ENCODE measurements at places on chromosomes 5 and 9.

DNA sequence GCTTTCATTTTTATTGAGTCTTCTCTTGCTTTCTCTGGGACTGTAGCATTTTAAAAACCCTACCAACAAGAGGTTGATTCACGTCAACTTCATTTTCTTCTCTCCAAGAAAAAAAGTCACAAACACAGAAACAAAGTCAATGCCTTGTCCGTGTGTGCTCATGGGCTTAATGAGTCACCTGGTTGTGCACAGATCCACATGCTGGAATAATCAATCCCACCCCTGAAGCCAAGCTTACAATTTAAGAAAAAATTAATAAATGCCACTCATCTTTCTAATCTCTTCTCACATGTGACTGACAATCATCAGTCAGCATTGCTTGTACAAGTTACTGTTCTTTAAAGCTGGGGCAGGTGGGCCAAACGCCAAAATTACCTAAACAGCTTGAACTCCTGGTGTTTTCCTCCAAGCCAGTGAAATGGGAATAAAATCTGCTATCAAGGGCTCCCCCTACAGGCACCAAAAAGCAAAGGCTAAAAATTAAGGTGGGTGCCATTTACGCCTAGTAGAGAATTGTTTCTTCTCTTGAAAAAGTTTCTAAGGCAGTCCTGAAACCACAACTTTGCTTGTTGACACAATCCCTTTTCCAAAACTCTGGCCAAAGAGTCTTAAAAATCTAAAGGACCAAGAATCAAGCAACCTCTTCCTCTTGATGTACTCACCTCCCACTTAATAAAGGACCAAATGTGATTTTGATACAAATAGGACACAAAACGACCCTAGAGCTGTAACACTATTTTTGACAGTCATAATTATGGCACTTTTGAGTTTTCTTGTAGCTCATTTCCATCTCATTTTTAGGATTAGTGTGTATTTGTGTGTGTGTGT lies 21.3 kb downstream of the TRMO start:
- DNase-seq = no peak

- peak; percentile 43 for DNase-seq
These were observed 36.7 kb downstream of the SARDH start for GRCh38 chr9:133701321-133701980.

DNA sequence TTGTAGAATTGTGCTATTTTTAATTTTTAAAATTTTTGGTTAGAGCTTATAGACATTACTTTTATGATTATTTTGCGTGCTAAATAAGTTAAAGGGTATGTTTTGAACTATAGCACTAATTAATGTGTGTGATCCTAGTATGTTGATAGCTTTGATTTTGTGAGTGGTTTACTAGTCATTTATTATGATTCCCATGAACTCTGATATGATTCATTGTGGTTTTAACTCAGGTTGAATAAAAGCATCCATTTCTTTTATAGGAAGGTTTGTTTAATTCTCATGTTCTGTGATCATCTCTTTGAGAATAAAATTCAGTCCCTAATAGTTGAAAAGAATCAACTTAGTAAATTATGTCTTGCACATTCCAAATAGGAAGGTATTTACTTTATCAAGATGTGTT lies 22.5 kb downstream of the C5orf22 start:
- DNase-seq = no peak

- DNase-seq = no peak
These were observed 194.0 kb downstream of the RFX3 start for GRCh38 chr9:3331801-3332200.

- no peak for DNase-seq
These were observed 34.3 kb downstream of the NFIB start for GRCh38 chr9:14279671-14280070.

DNA sequence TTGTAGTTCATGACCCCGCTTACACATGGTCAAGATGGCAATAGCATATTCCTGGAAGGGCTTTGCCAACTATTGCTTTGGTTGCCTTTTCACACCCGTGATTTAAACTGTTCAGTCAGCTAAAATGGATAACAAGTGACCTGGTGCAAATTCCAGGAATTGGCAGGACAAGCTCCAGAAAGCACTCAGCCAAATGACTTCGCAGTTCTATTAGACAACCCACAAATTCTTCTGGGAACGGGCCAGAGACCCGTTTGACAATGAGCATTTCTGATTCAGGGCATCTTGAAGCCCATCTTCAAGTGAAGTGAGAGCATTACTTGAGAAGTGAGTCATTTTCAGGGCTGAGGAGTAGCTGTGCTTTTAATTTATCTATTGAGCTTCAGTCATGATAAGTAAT lies 165.0 kb downstream of the DROSHA start:
- DNase-seq = no peak

GRCh38 chr5:143404416-143405062 lies 1.1 kb upstream of the NR3C1 start:
- DNase-seq = peak; percentile 60

- no peak for DNase-seq
These were observed 478.5 kb downstream of the AGTPBP1 start for GRCh38 chr9:85263288-85263687.

GRCh38 chr5:133494923-133495246 lies 117.5 kb downstream of the FSTL4 start:
- no peak for DNase-seq

- no peak for DNase-seq
These were observed 7.5 kb downstream of the TRIM41 start for GRCh38 chr5:181230551-181230950.

DNA sequence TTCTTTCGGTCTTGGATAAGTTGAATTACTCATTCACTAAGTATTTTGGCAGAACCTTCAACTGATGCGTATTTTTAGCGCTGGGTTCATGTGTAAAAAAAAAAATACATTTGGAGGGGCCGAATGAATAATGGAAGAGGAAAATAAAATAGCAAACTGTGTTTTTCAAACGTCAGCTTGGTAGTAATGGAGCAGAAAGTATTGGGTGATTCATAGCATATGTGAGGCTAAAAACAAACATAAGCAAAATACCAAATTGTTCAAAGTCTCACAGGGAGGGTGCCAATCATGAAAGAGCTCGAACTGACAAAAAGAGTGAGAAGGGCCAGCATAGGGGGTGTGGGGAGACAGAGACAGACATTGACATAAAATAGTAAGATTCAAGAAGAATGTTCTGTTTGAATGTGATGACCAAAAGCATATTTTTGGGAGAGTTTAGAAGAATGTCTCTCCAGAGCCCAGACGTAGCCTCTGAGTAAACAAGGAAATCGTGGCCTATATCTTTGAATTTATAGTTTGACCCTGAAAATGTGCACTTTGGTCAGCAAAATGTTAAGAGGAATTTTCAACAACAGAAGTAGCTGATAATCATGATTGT lies 174.9 kb upstream of the HMHB1 start:
- no peak for DNase-seq

- DNase-seq = no peak
These were observed 48.8 kb upstream of the EGFL7 start for GRCh38 chr9:136613824-136614371.

DNA sequence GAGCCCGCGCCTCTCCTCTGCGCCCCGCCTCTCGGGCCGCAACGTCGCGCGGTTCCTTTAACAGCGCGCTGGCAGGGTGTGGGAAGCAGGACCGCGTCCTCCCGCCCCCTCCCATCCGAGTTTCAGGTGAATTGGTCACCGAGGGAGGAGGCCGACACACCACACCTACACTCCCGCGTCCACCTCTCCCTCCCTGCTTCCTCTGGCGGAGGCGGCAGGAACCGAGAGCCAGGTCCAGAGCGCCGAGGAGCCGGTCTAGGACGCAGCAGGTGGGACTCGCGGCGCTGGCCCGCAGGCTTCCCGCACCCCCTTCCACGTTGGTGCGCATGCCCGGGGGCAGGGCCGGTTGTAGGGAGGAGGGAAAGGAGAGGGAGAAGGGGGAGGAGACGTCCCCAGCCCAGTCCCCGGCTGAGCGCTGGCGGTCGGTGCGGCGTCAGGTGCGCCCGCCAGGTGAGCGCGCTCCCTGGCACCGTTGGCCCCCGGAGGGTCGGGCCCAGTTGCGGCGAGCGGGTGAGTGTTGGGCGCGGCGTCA lies at the start of gene OCLN:
TSS of gene OCLN (plus strand) at position 400 of the 532 bp plus-strand sequence. CDS start 11,455 bp downstream, outside the sequence.
- DNase-seq = no peak

DNA sequence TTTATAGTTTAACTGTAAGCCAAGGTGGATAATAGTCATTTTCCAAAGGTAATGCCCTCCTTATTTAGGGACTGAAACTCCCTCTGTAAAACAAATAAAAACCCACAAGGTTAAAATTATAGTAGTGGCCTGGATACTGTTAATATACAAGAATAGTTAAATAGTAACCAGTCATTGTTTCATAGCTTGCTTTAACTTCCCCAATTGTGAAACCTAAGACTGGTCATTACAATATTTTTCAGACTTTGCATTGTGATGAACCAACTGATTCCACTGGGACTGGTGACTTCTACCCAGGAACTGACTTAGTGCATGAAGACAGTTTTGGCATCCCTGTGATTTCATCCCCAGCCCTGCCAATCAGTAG lies 162.6 kb downstream of the SMC2 start:
- no peak for DNase-seq

DNA sequence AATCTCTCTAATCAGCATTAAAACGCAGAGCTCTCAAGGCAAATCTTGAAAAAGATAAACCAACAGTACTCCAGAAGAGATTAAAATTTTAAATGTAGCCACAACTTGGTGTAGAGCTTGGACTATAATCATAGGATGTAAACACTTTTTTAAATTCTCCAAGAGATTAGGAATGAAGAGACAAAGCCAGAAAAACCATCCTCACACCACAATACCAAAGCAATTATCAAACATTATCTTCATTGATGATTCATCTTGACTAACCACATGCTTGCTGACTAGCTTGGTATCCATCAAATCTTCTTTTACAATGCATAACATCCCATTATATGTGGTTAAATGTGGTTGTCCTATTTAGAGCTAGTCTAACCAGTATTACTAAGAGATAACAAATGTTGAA lies 815.1 kb downstream of the TLE1 start:
- DNase-seq = no peak

GRCh38 chr5:16528382-16529110 lies 62.9 kb upstream of the ZNF622 start:
- DNase-seq = no peak

DNA sequence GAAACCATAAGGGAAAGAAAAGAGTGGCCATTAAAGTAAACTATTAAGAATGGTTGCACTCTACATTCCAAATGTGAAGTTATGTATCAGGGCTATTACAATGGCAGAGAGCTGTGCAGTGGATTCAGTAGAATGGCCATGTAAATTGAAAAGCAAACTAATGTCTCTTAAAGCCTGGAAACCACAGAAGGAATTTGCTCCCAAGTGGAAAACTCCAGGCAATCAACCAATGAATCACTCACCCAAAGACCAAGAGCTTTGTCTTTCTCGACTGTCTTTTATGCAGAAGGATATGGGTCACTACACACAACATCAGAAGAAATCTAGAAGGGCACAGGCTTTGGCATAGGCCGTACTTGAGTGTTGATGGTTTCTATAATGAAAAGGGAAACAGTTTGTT lies 114.9 kb downstream of the TLE1 start:
- no peak for DNase-seq

DNA sequence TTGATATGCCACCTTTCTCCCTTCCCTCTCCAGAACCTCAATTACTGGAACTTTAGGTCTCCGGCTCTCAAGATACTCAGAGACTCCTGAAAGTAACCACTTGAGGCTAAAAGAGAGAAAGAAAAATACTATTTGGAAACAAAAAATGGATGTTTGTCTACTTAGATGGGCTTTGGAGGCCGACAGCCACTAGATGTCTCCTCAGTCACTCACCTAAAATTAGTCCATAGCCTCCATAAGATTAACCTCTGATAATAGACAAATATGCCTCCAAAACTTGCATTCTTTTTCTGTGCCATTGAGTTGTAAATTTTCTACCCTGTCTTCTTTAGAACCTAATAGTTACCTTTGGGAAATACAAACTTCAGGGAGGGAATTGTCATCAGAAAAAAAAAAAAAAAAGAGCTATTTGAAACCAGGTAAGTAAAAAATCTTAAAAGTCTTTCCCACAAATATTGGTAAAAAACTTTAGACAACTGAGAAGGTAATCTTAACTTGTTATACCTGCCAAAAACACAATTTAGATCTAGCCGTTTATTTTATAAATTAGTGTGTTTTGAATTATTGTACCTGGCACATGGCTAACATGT lies 11.2 kb upstream of the PCDH1 start:
- no peak for DNase-seq

DNA sequence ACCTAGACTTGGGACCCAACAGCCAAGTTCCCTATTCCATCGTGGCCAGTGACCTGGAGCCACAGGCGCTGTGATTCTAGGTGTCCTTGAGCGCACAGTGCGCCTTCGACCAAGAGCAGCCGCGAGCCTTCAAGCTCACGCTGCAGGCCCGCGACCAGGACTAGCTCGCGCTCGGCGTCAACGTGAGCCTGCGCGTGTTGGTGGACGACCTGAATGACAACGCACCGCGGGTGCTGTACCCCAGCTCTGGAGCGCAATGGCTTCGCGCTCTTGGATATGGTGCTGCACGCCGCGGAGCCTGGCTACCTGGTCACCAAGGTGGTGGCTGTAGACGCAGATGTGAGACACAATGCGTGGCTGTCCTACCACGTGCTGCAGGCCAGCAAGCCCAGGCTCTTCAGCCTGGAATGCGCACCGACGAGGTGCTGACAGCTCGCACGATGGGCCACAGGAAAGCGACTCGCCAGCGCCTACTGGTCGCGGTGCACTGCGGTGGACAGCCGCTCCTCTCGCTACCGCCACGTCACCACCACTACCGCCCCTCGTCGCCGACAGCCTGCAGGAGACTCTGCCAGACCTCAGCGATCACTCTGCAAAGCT lies 11.4 kb downstream of the PCDHGA12 start:
- no peak for DNase-seq

DNA sequence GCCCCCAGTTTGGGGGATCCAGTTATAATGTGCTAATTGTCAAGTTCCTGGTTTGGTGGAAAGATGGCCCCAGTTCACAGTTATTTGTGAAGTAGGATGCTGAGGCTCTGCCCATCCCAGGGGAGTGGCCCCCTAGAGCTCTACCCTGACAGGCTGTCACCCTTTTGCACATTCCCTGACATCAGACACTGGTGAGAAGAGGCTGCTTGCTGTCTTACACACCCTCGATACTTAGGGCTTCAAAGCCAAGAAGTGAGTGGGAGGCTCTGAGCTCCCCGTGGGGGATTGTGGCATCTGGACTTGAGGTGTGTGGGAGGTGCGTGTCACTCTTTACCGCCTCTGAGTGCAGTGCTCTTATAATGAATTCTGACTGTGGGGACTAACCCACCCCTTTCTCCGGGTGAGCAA lies 168.5 kb downstream of the DOCK2 start:
- DNase-seq = peak; percentile 31

- DNase-seq = no peak
These were observed 62.3 kb downstream of the CEP120 start for GRCh38 chr5:123360910-123361309.

DNA sequence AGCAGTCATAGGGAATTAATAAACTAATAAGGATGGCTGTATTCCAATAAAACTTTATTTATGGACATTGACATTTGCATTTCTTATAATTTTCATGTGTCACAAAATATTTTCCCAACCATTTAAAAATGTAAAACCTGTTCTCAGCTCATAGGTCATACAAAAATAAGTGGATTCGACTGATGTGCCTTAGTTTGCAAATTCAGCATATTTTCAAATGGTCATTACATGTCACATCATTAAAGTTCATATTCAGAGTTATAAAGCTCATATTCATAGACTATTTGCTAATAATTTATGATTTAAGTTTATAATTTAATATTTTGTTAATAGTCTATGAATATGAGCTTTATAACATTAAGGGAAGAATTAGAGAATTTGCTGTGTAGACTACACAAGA lies 166.5 kb downstream of the LPAR1 start:
- no peak for DNase-seq
